ENCODE measurements at places on chromosomes 2 and 18. TPM values are rescaled to one million over a fixed set of nuclear protein-coding genes. Genes with fewer than 3 reads are reported as not detected.

GRCh38 chr2:225055714-225056113 is 13.4 kb upstream of the DOCK10 start:
- no peaks in the 10 kb centered on the region for H3K36me3 ChIP-seq
- no peaks in the 10 kb centered on the region for H3K4me1 ChIP-seq
- no peak overlapping the region for H3K4me3 ChIP-seq
- no peak overlapping the region for H3K27ac ChIP-seq
- H3K27me3 ChIP-seq = no peaks in the 10 kb centered on the region

Gene NGEF
- total RNA-seq = 0.71 TPM

DNA sequence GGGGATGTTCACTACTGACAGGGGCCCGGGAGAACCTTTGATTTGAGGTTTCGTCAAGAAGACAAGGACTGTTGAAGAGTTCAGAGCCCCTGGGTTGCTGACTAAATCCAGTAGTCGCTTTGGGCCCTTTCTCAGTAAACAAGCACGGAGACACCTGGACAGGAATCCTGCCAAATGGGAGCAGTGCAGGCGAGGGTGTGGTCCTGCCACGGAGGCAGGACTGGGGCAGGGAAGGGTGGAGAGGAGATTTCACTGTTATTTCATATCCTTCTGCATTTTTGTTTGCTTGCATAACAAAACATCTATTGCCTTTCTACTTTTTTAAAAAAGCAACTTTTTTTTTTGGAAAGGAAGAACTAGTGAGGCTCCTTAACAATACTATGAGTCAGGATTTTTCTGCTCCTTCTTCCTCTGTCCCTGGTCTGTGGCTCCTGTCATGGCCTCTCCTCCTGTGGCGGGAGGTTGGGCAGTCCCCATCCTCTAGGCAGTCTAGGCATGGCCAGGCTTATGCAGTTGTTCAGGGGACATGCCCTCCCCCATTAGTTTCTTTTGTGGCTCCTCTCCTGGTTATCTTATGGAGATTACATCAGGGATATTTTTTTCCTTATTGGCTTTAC is 57.7 kb downstream of the ARHGEF4 start:
- no peak overlapping the region for H3K4me3 ChIP-seq
- H3K27me3 ChIP-seq = peaks cover 20% of the 10 kb centered on the region
- H3K36me3 ChIP-seq = no peaks in the 10 kb centered on the region
- no peak for DNase-seq
- no peaks in the 10 kb centered on the region for H3K4me1 ChIP-seq

DNA sequence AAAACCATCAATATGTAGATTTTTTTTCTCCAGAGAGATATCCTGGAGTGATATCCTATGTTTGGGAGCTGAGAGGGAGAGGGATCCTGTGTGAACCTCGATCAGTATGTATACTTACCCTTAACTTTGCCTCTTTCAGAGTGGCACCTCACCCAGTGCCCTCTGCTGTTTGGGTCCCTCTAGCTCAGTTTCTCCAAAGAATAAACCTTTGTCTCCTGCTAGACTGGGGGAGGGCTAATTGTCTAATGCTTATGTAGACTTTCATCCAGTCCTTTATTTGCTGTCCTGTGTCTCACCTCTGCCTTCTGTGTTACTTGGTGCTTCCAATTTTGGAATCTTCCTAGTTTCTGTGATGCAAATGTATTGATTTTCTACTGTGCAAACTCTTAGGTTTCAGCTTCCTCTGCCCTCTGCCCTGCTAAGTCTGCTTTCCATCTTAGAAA is 48.4 kb downstream of the MTX2 start:
- H3K27me3 ChIP-seq = no peaks in the 10 kb centered on the region
- peak overlapping the region; percentile 70 for H3K27ac ChIP-seq
- H3K4me3 ChIP-seq = no peak overlapping the region
- peaks cover 11% of the 10 kb centered on the region for H3K36me3 ChIP-seq
- peaks cover 22% of the 10 kb centered on the region for H3K4me1 ChIP-seq

- DNase-seq = no peak
- H3K4me3 ChIP-seq = no peak overlapping the region
- H3K36me3 ChIP-seq = no peaks in the 10 kb centered on the region
- no peak overlapping the region for H3K27ac ChIP-seq
These were observed 64.7 kb downstream of the FBXO15 start for GRCh38 chr18:74082742-74083556.

DNA sequence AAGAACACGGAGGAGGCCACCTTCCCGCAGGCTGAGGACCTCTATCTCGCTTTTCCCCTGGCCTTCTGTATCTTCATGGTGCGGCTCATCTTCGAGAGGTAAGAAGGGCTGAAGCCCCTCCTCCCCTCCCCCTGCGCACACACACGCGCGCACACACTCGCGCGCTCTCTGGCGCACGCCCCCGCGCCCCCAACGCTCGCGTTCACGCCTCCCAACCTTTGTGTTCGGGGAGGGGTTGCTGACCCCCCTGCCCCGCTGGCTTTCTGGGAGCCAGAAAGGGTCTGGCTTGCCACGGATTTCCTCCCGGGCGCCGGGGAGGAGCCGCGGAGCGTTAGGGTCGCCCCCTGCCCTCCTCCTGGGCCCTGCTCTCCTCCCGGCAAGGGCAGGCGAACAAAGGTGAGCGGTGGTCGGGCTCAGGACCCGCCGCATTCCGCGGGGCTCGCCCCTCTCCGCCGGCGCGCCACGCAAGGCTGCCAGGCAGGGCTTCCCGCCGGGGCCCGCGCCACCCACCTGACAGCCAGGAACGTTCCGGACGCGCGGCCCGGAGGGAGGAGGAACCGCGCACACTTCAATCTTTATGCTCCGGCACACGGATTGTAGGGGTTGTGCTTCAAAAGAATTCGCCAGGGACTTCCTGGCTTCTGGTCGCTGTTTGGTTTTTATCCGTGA is 583 bp downstream of the CERS6 start:
- no peaks in the 10 kb centered on the region for H3K36me3 ChIP-seq
- DNase-seq = peak; percentile 58
- no peak overlapping the region for H3K4me3 ChIP-seq

- no peak overlapping the region for H3K27ac ChIP-seq
- no peak for DNase-seq
- no peak overlapping the region for H3K4me3 ChIP-seq
- H3K4me1 ChIP-seq = peaks cover 4% of the 10 kb centered on the region
These were observed 78.6 kb upstream of the CSRNP3 start for GRCh38 chr2:165390875-165391274.

- no peak for DNase-seq
- H3K4me1 ChIP-seq = no peaks in the 10 kb centered on the region
- peaks cover 3% of the 10 kb centered on the region for H3K27me3 ChIP-seq
- no peak overlapping the region for H3K27ac ChIP-seq
- H3K36me3 ChIP-seq = no peaks in the 10 kb centered on the region
These were observed 185.7 kb upstream of the ZEB2 start for GRCh38 chr2:144705328-144706245.

Measured in progenitor cell of endocrine pancreas (in vitro differentiated cells).